SJSA1 (cell line): ENCODE measurements at places on chromosomes 11 and 22.

DNA sequence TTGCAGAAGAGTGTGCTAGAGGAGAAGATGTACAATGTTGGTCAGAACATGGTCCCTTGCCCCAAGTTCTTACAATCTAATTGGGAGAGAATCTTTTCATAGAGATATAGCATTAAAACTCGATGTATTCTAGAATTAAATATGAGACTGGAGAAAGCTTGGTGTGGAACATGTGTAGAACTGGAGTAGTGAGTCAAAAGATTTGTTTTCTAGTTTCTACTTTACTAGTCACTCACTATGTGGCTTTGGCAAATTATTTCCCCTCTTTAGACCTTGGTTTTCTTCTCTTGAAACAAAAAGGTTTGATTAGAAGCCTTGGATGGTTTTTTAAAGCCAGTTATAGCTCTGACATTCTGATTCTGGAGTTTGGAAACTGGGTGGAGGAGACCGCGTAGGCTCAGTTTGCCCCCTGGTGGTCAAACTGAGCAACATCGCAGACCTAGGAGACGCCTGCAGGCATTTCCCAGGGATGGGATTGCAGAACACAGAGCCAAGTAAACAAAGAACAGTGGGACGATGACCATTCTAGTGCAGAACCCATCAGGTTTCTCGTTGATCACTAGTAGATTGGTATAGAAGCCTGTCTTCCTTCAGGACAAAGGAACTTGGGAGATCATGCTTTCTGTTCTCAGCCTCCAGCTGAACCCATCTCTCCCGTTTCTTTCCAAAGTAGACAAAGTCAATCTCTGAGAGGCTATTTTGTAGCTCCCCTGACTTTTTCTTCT is 8.5 kb upstream of the CHRDL2 start:
- peak; percentile 45 for DNase-seq

DNA sequence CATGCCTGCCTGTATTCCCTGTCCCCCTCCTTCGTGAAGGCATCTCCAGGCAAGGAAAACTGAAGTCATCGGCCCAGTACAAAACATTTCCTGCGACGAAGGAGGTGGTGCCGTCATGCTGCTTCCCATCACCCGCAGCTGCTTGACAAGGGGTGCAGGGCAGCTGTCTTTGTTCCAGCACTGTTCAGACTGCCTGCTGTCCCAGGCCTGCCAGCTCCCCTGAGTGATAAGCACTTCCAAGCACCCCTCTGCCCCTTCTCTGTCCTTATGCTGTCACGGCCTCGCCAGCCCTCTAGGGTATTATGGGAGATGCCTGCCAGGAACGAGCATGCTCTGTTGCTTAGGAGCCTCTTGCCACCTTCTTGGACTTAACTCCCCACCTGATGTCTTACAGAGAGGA is 37.1 kb upstream of the BSX start:
- DNase-seq, result no peak

DNA sequence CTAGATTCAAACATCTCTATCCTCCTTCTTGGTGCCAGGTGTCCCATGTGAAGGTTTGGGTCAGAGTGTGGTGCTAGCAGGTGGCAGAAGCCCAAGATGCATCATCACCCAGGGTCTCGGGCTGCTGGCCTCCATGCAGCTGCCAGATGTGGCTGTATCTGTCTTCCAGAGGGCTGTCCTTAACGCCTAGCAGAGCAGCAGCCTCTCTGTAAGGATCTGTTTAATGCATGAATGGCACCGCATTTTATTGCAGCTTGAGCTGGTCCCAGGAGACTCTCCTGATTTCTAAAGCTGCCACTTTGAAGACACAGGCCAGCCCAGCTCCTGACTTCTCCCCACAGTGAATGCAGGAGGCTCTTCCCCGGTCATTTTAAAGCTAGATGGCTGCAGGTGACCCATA is 26.3 kb downstream of the SLC1A2 start:
- no peak for DNase-seq

DNA sequence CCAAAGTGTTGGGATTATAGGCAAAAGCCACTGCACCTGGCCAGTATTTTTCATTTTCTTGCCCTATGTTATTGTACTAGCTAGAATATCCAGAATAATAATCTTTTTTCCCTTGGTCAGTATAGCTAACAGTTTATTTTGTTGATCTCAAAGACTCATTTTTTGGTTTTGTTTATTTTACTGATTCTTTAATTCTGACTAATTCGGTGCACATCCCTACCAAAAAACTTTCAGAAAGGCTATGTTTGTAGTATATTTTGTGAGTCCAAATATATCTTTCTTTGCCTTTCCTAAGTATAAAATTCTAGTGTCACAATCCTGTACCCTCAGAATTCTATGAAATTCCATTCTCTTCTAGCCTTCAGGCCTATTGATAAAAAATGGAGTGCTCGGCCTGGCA is 84.3 kb downstream of the PHF21A start:
- DNase-seq, result peak; percentile 17
